ENCODE measurements at places on chromosomes 2 and 18.
A peak's percentile ranks its signal among the peaks of the same experiment; 100 is the strongest.

GRCh38 chr2:204541637-204542036 lies 3.6 kb upstream of the PARD3B start:
- no peak for DNase-seq

GRCh38 chr2:15331787-15332186 lies 229.3 kb downstream of the NBAS start:
- DNase-seq: no peak

- no peak for DNase-seq
These were observed 131.3 kb upstream of the TWIST2 start for GRCh38 chr2:238716585-238716984.

DNA sequence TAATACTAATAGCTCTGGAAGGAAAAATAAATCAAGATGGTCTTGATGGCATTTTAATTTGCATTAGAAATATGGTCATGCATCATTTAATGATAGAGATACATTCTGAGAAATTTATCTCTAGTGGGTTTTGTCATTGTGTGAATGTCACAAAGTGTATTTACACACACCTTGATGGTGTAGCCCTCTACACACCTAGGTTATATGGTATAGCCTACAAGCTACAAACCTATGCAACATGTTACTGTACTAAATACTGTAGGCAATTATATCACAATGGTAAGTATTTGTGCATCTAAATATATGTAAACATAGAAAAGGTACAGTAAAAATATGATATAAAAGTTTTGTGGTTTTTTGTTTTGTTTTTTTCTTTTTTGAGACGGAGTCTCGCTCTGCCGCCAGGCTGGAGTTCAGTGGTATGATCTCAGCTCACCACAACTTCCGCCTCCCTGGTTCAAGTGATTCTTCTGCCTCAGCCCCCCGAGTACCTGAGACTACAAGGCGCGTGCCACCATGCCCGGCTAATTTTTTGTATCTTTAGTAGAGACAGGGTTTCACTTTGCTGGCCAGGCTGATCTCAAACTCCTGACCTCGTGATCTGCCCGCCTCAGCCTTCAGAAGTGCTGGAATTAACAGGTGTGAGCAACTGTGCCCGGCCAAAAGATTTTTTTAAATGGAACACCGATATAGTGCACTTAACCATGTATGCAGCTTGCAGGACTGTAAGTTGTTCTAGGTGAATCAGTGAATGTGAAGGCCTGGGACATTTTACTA lies 83.7 kb upstream of the UBXN4 start:
- DNase-seq: no peak

GRCh38 chr2:60872510-60872928 lies 8.9 kb upstream of the REL start:
- DNase-seq: no peak

DNA sequence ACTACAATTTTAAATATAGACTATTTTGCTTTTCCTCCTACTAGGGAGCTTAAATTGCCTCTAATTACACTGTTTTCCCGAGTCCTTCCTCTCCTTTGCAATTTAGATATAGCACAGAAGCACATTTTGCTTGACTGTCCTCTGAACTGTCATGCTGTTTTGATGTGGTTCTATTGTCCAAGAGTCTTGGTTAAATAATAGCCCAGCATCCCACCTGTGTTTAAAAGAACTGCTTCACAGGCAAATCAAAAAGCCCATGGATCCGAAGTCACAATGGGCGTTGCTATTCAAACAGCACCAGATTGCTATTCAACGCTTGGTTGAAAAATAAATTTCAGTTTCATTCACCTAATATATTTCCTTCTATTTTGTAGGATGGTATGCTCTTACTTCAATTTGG lies 22.3 kb upstream of the ACTR3 start:
- DNase-seq: no peak

GRCh38 chr2:163306647-163307046 lies 429.2 kb downstream of the FIGN start:
- no peak for DNase-seq

- DNase-seq: no peak
These were observed 172.0 kb upstream of the SPOPL start for GRCh38 chr2:138329591-138329990.

DNA sequence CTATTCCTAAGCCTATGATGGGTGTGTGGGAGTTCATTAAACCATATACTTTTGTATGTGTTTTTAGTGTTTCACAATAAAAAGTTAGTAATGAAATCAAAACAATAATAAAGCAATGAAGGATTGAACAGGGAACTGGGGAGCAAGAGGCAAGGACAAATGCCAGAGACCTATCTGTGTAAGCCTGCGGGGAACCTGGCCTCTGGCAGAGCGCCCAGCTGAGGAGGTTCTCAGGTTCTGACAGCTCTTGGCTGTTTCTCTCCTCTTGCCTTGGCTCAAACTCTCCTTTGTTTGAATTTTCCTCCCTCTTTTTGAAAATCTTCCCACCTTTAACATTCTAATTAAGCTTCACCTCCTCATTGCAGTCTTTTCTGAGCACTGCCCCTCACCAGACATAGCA lies 200.0 kb upstream of the NCKAP5 start:
- no peak for DNase-seq

GRCh38 chr18:58400331-58400870 lies 228.5 kb downstream of the ALPK2 start:
- DNase-seq: no peak

DNA sequence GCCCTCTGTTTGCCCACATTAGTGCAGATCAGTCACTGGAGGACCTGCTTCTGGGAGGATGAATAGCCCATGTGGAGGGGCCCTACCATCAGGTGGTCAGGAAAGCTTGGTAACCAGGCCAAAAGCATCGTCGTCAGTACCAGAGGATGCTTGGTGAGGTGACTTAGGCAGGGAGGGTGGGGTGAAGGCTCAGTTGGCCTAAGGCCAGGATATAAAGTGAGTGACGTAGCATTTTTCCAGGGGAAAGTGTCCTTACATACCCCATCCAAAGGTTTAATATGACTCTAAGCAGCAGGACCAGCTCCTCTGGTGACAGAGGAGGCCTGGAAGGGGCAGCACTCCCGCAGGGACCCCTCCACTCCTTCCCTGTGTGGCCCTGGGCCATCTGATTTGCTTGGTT lies 27.7 kb upstream of the DNMT3A start:
- DNase-seq: no peak

DNA sequence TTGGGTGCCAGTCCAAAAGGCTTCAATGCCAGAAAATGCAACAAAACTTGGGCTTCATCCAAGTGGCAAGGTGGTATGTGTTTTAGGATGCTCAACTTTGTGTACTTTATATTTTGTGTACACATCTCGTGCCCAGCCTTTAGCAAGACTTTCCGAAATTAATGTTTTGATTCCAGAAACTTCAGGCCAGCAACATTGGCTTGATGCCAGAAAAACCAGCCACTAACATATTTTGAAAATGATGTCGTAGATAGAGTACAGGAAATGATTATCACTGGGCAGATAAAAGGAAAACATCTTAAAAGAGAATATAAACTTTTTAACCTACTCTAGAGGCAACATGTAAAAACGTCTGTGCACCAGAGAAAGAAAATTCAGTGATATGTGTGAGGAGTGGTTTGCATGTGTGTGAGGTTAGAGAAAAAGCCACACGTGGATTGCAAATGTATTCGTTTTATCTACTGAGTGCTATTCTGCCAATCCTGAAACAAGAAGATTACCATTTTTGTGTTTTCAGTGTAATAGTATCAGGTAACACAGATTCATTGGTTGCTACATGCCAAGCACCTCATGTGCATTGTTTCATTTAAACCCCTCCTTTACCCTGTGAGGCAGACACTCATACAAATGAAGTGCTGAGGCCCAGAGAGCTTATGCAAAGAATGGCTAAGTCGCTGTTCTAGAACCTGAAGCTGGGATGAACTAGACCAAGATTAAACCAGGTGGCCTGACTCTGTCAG lies 264.8 kb downstream of the C1D start:
- peak; percentile 39 for DNase-seq

DNA sequence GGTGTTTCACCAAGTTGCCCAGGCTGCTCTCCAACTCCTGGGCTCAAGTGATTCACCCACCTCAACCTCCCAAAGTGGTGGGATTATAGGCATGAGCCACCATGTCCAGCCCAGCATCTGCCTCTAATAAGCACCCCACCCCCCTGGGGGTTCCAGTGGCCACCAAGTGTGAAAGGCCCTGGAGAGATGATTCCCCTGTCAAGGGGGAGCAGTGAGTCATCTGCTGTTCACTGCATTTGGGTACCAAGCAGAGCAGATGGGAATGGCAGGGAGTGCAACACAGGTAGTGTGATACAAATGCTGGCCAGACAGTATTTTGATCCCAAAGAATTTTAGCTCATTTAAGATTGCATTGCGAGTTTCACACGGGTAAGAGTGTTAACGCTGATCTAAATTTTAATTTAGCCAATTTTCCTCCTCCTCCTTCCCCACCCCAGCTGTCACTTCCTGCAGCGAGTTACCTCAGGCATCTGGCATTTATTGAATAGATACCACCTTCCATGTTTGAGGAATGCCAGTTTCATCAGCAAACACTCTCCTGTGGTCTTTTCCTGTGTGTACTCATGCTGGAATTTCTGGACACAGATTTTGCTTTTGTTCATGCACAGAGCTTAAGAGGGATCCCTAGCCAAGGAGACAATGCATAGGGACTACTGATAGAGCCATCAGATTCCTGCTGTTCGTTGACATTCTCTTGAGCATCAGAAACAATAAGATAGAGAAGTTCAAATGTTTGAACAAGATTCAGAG lies 32.4 kb upstream of the NCK2 start:
- DNase-seq: no peak

DNA sequence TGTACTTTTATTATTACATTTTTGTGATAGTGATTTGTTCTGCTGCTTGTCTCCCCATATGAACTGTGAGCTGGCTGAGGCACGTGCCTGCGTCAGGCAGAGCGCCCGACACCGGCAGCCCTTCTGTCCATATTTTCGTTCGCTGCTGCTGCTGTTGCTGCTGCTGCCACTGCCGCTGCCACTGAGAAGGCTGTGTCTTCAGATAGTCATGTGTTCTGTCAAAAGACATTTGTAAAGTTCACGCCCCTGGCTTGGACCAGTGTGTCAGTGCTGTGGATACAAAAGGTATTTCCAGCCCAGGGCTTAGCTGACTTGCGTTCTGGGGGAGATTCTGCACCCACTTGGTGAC lies 47.0 kb downstream of the TWIST2 start:
- no peak for DNase-seq

DNA sequence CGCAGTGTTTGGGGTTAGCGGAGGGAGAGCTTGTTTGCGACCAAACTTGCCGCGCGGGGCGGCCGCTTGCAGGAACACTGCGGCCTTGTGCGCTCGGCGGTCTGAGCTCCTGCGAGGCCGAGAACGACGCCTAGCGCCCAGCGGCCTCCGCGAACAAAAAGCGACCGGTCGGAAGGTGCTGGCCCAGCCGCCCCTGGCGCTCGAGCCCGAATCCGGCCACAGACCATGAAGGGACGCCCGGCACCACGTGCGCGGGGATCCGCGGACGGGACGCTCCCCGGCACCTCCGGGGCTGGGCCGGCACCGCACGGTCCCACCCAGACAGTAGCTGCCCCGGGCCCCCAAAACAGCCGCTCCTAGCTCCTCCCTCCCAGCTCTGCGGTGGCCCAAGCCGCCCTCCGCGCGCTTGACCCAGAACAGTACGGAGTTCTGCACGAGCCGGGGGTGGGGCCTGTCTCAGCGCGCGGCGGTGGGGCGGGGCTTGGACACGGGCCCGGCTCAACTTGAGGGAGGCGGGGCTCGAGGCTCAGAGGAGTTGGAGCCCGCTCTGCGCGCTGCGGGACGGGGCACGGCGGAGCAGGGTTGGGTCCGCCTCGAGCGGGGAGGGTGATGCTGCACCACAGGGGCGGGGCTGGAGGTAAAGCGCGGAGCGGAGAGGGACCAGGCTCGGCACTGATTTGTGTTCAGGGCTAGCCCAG lies 664 bp upstream of the IMPA2 start:
- peak; percentile 93 for DNase-seq

- DNase-seq: no peak
These were observed 79.6 kb downstream of the PDCL3 start for GRCh38 chr2:100642425-100642824.

DNA sequence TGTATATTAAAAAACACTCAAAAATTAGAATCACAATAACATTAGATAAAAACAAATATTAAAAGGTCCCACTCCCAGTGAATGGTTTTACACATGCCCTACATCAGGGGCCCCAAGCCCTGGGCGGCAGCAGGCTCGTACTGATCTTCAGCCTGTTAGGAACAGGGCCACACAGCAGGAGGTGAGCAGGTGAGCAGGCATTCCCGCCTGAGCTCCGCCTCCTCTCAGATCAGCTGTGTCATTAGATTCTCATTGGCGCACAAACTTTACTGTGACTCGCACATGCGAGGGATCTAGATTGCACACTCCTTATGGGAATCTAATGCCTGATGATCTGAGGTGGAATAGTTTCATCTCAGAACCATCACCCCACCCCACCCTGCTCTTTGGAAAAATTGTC lies 74.2 kb downstream of the MBD2 start:
- no peak for DNase-seq

GRCh38 chr2:43467891-43468290 lies 127.9 kb downstream of the THADA start:
- DNase-seq: peak; percentile 46

GRCh38 chr2:227462972-227463931 lies 8.7 kb upstream of the AGFG1 start:
- no peak for DNase-seq

DNA sequence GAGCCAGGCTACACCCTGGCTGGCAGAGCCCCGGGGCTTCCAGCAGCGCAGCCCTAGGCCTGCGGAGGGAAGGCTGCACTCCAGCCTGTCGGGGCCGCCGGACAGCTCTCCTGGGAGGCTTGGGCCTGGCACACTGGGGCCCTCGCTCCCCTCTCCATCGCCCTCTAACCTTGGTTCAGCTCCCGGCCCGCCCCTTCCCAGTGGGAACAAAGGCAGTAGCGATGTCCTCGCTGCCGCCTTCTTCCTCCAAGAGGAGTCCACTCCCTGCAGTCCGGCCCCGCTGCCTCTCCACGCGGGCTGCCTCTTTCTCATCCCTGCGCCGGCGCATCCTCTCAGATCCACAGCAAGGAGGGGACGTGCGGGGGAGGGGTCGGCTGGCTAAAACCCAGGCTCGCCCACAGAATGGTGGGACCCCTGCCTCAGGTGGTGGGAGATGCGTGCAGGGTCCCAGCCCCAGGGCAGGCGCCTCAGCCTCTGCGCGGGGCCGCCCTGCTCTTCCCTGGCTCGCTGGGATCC lies 138.1 kb downstream of the TWIST2 start:
- DNase-seq: no peak
